Fibroblast of gingiva (primary cell): ENCODE measurements at places on chromosomes 13 and 19.

DNA sequence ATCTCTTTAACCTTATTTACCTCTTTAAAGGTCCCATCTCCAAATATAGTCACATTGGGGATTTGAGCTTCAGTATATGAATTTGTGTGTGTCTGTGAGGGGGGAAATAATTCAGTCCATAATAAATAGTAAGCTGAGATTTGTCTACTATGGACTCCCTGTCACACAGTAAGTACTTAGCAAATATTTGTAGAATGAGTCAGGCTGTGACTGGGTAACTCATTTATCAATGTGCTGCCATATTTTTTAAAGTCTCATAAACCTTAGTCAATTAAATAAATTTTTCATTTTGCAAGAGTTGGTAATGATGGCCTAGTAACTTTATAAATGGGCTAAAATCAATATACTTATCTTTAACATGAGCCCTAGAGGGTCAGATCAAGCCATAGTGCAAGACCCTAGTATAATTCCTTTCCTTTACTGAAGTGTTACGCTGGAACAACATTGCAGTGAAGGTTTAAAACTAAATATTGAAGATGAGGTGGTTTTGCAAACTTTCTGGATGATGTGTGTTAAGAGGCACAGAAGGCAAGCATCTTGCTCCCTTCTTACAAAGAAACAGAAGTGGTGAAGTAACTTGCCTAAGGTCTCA lies 305.1 kb downstream of the KCNRG start:
- DNase-seq = peak; percentile 9

DNA sequence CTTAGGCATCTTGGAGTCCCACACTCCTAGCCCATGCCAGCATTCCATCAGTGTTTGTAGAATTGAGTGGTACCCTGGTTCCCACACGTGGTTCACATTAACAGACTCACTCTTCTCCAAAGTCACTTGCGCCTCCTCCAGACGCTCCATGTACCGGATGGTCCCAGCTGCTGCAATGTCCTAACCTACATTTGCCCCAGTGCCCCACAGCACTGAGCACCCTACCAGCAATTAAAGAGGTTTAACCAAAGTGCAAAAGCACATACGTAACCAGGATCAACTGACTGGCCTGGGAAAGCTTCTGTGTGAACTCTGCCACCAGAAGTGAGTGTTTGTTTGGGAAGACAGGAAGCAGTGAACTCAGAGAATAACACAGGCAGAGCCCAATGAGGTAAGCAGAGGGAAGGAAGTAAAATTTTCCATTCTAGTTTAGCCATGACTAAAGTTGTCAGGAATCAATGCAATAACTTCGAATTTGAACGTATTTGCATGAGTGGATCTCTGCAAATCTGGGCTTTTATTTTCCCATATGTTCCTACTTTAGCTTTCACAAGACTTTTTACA lies 7.3 kb upstream of the MEDAG start:
- peak; percentile 97 for DNase-seq

DNA sequence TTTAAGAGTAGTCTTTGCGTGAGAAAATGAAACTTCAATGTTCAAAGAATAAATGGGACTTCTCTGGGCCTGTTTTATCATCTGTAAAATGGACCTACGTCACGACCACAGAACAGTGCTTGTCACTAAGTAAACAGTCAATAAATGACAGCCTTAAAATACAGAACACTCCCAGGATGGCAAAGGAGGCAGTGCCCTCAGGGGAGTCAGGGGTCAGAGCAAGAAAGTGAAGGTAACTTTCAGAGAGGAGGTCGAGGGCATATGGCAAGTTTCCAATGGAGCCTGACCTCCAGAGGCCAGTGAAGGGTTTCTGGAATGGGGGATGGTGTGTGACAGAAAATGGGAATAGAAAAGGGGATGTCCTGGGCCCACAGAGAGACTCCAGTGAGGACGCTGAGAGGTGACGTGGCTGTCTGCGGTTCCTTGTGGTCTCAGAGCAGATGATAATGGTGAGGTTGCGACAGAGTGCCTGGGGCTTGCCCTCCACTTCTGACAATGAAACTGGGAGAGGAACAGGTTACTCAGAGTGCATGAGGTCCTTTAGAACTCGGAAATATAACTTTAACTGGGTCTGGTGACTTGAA lies 91.8 kb downstream of the UBL3 start:
- DNase-seq = no peak

DNA sequence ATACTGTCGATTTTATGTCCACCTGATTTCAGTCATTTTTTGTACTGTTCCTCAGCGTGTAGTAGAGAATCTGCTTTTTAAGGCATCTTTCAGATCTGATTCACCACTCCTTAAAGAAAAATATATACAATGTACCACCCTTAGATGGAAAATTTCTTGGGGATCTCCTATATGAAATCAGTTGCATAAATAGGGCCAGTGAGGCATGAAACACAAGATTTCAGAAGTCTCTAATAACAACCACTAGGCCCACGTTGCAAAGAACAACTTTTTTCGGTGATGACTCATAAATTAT lies 1.4 kb downstream of the USP12 start:
- peak; percentile 71 for DNase-seq

DNA sequence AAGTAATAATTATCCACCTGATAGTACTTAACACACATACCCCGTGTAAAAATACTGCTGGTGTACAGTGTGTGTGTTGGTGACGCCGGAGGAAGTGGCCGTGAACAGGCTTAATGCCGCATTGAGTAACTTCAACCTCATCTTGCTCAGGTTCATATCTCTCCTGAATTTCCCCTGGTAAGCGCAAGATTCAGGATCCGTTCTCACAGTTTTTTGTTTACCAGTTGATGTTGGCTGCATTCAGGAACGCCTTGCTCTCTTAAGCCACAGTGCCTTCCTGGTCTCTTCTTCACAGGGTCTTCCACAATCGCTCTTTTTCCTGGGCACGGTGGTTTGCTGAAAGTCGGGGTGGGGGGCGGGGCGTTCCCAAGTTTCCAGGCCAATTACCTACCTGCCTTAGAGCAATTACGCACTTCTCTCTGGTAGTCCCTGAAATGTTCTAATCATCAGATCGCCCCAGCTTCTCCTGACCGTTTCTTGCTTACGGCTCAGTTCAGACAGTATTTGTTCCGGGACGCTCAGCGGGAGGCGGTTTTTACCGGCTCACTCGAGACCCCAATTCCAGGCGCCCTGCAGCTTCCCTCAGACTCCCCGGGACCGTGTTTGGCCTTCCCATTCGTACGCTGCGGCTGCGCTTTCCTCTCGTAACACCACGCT lies 706 bp upstream of the DNAJC3 start:
- DNase-seq = peak; percentile 13
